ENCODE measurements at places on chromosomes 16 and 17.

- DNase-seq = no peak
Measured at GRCh38 chr16:66444049-66444481, 17.0 kb downstream of the BEAN1 start.

GRCh38 chr16:75337430-75337829 is 86.0 kb upstream of the BCAR1 start:
- DNase-seq = no peak

- DNase-seq = no peak
Measured at GRCh38 chr17:50514388-50514787, 6.1 kb downstream of the MYCBPAP start.

DNA sequence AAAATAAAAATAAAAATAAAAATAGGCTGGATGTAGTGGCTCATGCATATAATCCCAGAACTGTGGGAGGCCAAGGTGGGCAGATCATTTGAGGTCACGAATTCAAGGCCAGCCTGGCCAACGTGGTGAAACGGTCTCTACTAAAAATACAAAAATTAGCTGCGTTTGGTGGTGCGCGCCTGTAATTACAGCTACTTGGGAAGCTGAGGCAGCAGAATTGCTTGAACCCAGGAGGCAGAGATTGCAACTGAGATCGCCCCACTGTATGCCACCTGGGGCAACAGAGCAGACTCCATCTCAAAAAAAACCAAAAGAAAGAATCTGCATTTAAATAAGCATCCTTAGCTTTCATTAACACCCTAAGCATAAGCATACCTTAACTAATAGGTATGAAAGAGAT is 33.8 kb downstream of the YWHAE start:
- no peak for DNase-seq

DNA sequence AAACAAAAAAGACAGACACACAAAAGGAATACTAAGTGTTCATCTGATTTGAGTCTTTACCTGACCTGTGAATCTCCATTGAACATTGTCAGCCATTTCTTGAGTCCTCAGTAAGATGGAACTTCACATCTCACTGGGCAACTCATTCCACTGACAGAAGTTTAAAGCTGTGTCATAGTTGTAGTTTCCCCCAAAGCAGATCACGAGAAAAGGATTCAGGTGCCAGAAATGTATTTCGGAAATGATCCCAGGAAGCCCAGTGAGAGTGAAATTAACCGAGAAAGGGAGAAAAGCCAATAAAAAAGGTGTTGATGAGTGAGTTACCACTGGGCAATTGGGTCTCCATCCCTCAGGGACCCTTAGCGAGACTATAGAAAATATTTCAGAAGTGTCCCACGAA is 6.5 kb downstream of the CHD9 start:
- no peak for DNase-seq

DNA sequence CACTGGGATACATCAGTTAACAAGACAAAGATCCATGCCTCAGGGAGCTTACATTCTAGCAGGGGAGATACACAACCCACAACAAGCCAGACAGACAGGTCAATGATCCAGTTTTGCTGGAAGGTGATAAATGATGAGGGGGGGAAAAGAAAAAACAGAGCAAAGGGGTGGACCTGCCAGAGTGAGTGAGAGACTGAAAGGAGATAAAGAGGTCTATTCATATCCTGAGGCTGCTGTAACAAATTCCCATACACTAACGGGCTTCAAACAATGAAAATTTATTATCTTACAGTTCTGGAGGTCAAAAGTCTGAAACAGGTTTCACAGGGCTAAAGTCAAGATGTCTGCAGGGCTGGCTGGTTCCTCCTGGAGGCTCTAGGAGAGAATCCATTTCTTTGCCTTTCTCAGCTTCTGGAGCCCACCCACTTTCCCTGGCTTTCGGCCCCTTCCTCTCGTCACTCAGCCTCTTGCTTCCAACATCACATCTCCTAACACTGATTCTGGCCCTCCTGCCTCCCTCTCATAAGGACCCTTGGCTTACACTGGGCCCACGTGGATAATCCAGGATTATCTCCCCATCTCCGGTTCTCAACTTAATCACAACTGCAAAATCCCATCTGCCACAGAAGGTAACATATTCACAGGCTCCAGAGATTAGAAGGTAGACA is 81.5 kb downstream of the GAS7 start:
- DNase-seq = no peak

GRCh38 chr16:76932541-76933211 is 258.3 kb upstream of the MON1B start:
- DNase-seq = no peak

DNA sequence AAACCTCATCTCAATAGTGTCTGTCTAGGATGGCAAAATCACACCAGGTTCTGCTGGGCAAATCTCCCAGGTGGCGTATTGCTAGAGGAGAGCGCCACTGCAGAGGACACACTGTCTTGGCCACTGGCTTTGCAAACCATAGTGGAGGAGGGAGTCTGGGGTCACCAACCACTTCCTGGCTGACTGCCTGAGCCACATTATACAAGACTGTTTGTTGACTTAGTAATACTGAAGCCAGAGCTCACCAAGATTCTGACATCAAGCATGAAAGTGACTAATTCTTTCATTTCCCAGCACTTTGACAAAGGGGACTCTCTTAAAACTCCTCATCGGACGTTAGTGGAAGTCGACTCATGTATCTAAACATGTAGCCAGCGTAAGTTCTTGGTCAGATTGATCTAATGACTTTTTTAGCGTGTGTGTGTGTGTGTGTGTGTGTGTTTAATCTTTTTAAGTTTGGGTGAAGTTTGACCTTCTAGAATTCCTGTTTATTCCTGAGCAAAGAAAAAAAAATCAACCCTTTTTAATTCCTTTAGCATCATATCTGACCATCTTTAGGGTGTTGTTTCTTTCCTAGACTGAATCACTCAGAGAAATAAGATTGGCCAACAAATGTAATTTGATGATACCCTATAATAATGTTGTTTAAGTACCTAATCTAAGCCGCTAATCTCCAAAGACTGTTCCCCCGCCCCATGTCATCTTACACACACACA is 13.7 kb downstream of the PITPNC1 start:
- DNase-seq = no peak

DNA sequence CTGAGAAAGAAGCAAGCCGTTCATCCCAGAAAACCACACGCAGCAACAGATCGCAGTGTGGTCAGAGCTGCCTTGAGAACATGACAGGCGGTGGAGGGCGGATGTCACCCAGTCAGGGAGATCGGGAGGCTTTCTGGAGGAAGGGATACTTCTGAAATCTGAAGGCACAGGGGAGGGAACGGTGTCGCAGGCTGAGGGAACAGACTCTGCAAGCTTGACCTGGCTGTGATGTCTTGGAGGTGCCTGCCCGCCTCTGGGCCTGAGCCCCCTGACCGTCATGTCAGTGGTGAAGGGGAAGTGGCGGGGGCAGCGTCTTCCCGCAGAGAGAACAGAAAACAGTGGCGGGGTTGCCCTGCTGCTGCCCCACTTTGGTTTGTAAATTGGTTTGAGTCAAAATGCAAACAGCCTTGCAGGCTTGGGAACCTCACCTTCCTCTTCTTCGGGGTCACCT is 8.1 kb upstream of the ATP2A3 start:
- no peak for DNase-seq

DNA sequence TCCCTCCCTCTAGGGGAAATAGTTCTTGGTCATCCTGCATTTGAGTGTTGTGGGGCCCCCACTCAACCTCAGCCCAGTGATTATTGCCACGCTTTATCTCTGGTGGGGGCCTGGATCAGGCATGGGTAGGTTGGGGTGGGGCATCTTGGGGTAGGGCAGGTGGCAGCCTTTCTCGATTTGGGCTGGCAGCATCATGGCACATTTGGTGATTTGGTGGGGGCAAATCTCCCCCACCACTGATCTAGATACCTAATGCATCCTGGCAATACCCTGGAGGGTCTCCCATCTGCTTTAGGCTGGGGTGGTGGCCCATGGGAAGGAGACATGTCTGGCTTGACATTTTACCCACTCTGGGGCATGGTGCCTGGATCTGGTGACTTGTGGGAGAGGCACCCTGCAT is 40.2 kb downstream of the NLRP1 start:
- DNase-seq = no peak

- DNase-seq = no peak
Measured at GRCh38 chr17:7026471-7027115, 3.7 kb downstream of the BCL6B start.

- DNase-seq = peak; percentile 54
Measured at GRCh38 chr17:56834380-56835263, 671 bp downstream of the DGKE start.

All from NCI-H526 treated with DMSO at 0.1 percent for 48 hours (cell line).